HS-27A (cell line): ENCODE measurements at places on chromosomes 2 and 18.

DNA sequence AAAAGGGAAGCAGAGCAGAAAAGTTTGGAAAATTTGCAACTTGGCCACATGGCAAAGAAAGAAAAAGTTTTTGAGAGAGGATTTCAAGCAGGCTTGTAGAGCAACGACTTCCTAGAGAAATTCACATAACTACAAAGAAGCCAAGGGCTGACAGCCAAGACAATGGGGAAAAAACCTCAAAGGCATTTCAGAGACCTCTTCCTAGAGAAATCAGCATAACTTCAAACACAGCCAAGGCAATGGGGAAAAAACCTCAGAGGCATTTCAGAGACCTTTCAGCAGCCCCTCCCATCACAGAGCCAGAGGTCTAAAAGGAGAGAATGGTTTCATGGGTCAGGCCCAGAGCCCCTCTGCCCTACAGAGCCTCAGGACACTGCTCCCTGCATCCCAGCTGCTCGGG is 7.2 kb downstream of the ADI1 start:
- no peak for DNase-seq

DNA sequence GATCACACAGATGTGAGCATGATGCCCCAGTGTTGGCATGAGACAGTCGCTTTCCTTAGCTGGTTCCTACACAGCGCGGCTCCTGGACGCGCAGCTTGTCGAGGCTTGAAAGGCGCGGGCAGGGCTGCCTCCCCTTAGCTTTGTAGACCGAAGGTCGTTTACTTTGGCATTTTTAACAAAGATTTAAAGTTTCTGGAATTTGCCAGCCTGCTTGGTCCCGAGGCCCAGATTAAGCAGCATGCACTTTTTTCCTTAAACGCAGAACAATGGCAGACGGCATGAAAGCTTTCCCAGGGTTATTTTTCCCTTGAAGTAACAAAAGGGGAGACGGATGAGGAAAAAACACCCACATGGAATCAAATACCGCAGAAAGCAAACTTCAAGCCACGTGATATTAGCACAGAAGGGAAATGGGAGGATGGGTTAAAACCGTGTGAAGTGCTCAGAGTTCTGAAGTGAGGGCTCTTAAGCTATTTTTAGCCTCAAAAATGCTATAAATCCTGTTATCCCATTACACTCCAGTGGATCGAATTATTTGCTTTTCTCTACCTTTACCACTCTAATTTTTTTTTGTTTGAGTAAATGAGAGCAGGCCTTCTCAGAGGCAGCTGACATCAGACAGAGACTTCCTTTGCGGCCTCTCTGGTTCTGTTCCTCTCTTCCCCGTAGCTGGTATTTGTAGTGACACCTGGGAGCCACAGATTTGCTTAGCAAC is 55.7 kb downstream of the NPAS2 start:
- no peak for DNase-seq

GRCh38 chr2:70123051-70123828 is 36.0 kb downstream of the PCBP1 start:
- no peak for DNase-seq

- no peak for DNase-seq
Measured at GRCh38 chr2:159933040-159933726, 129.2 kb downstream of the PLA2R1 start.

GRCh38 chr2:36376319-36376765 is 20.8 kb downstream of the CRIM1 start:
- no peak for DNase-seq

DNA sequence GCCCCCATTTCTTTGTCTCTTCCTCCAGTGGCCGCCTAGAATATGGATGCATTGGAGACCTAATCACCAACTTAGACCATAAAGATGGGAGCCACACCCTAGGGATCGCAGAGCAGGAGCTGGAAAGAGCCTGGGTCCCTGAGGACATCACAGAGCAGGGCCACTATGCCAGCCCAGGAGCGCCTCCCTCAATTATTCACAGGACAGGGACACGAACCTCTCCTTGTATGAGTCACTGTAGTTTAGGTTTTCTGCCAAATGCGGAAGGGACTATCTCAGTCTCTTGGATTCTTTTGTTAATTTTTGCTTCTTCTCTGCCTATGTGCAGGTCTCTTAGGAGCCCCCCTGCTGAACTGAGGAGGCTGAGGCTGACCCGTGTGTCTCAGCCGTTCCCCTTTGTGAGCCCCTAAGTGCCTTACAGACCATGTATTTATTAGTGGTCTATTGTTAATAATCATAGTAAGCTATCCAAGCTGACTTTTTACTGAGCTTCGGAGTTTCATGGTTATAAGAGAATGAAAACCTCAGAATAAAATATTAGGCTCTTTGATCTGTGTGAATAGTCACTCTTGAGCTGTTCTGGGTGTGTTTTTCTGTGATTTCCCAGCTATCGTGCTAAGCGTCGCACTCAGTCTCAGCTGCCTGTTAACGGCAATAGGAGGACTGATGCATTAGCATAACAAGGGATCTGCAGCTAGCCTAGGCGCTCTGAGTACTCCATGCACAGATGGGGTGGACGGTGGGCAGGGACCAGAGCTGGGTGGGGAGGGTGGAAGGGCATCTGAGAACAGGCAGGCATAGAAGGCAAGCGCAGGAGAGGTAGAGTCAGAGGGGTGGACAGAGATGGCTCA is 12.7 kb upstream of the PTPN4 start:
- no peak for DNase-seq

- no peak for DNase-seq
Measured at GRCh38 chr2:148994341-148994740, 44.2 kb upstream of the LYPD6B start.

DNA sequence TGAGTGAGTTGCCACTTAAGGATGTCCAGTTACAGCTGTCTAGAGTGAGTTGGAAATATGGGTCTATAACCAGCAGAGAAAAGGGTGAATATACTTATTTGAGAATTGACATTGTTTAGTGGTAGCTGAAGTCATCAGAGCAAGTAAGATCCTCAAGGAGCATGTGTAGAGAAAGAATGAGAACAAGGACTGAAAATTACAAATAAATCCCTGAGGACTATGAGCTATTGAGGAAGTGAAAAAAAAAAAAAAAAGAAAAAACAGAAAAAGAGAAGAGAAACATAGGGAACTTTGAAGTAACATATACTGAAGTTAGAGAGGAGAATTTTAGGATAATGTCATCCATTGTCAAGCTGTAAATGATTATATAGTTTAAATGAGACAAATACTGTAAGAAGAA is 134.0 kb upstream of the CCDC68 start:
- no peak for DNase-seq

GRCh38 chr18:579238-579637 is 942 bp upstream of the CETN1 start:
- DNase-seq, result no peak
